Mesendoderm (in vitro differentiated cells): ENCODE measurements at places on chromosomes 7 and 10.
A peak's percentile ranks its signal among the peaks of the same experiment; 100 is the strongest.

GRCh38 chr7:157612664-157613561 lies 276.1 kb downstream of the DNAJB6 start:
- no peak for DNase-seq
- H3K27me3 ChIP-seq: no peaks in the 10 kb centered on the region
- no peaks in the 10 kb centered on the region for H3K4me1 ChIP-seq
- no peak overlapping the region for H3K27ac ChIP-seq

- H3K4me3 ChIP-seq: no peak overlapping the region
- H3K36me3 ChIP-seq: no peaks in the 10 kb centered on the region
- no peak overlapping the region for H3K27ac ChIP-seq
Measured at GRCh38 chr7:91082852-91083495, 181.3 kb upstream of the FZD1 start.

- H3K36me3 ChIP-seq: no peaks in the 10 kb centered on the region
- H3K4me3 ChIP-seq: no peak overlapping the region
- H3K4me1 ChIP-seq: no peaks in the 10 kb centered on the region
- no peaks in the 10 kb centered on the region for H3K27me3 ChIP-seq
- no peak for DNase-seq
Measured at GRCh38 chr7:101598986-101599771, 29.9 kb downstream of the MYL10 start.

- H3K27ac ChIP-seq: peak overlapping the region; percentile 81
- H3K36me3 ChIP-seq: no peaks in the 10 kb centered on the region
- peak; percentile 62 for DNase-seq
Measured at GRCh38 chr10:35874311-35875015, 232.4 kb upstream of the FZD8 start.

- no peaks in the 10 kb centered on the region for H3K27me3 ChIP-seq
- peak overlapping the region; percentile 75 for H3K4me3 ChIP-seq
- peaks cover 5% of the 10 kb centered on the region for H3K4me1 ChIP-seq
- H3K36me3 ChIP-seq: no peaks in the 10 kb centered on the region
- no peak overlapping the region for H3K27ac ChIP-seq
Measured at GRCh38 chr10:3068968-3069737, 1.8 kb downstream of the PFKP start.

- no peak overlapping the region for H3K4me3 ChIP-seq
- H3K27me3 ChIP-seq: no peaks in the 10 kb centered on the region
- H3K27ac ChIP-seq: no peak overlapping the region
- no peaks in the 10 kb centered on the region for H3K4me1 ChIP-seq
Measured at GRCh38 chr7:12436896-12437535, 33.4 kb upstream of the VWDE start.

DNA sequence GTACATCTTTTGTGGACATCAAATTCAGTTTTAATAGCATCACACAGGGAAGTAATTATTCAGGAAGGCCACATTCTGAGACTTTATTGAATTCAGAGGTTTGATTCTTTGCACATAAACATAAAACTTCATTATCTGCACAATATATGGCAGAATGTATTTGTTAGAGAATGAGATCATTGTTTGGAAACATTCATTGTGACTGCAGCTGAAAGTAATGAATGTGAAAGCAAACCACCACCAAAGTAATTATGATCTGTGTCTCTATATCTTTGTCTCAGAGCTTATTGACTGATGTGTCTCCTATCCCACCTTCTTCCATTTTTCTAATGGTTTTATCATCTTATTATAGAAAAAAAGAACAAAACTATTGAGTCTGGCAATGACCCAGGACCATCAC lies 340.9 kb upstream of the PCDH15 start:
- no peak overlapping the region for H3K4me3 ChIP-seq
- DNase-seq: no peak
- no peaks in the 10 kb centered on the region for H3K36me3 ChIP-seq

DNA sequence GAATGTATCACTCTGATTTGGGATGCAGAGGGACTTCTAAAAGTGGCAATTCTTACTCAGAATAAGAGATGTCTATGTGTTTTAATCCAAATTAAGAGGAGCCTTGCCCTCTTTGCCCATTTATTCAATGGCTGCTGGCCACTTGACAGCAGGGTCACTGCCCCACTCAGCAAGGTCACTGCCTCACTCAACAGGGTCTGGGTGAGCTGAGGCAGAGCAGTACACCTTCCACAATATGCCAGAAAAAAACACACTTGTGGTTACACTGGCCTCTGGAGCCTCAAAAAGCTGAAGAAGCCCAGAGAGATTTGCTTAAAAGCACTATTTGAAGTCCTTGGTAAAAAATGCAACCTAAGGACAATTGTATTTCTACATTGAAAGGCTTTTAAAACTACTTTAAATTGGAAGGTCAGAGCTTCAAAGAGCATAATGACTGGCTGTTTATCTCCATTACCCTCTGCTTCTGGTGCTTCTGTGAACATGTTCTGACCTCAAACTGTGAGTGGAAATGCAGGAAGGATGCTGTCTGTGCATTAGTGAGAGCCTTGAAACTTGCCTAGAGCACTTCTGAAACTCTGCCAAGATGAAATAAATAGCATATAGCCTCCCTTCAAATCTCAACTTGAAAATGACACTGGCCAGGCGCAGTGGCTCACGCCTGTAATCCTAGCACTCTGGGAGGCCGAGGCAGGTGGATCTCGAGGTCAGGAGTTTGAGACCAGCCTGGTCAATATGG lies 35.1 kb upstream of the WIPF3 start:
- H3K36me3 ChIP-seq: no peaks in the 10 kb centered on the region
- no peak overlapping the region for H3K27ac ChIP-seq
- no peak overlapping the region for H3K4me3 ChIP-seq
- no peaks in the 10 kb centered on the region for H3K27me3 ChIP-seq

- no peak for DNase-seq
- H3K36me3 ChIP-seq: peaks cover 4% of the 10 kb centered on the region
- peaks cover 2% of the 10 kb centered on the region for H3K4me1 ChIP-seq
Measured at GRCh38 chr7:101919363-101920115, 102.1 kb downstream of the CUX1 start.

- DNase-seq: no peak
- no peaks in the 10 kb centered on the region for H3K27me3 ChIP-seq
- no peaks in the 10 kb centered on the region for H3K36me3 ChIP-seq
- peaks cover 3% of the 10 kb centered on the region for H3K4me1 ChIP-seq
Measured at GRCh38 chr7:134757938-134758337, 21.5 kb upstream of the CALD1 start.

- H3K27me3 ChIP-seq: peaks cover 6% of the 10 kb centered on the region
- H3K27ac ChIP-seq: peak overlapping the region; percentile 36
- DNase-seq: no peak
- H3K36me3 ChIP-seq: no peaks in the 10 kb centered on the region
- no peak overlapping the region for H3K4me3 ChIP-seq
Measured at GRCh38 chr7:30472081-30472783, 6.4 kb downstream of the NOD1 start.

DNA sequence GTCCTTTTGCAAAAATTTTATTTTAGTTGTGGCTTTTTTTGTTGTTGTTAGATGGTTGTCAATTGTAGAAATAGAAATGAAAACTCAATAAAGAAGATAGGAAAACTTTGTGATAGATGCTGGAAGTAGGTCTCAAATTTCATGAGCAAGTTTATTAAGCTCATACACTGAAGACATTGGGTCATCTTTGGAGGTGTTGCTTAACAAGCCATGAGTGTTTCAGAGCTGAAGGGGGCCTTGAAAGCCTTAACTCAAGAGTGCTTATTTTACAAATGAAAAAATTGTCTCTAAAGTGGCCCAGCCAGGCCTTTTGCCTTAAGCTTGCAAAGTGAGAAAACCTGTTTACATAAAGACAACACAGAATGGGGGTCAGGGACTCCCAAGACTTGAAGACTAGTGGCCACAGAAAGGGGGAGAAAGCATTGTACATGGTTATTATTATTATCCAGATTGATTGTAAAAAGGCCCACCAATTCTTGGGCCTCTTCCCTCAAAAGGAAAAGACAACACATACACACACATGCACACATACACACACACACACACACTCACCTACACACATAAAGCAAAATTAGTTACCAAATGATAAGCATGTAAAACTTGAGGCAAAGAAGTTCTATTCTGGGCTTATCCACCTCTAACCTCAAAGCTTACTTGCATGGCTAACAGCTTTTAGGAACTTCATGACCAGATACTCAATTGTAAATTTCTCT lies 49.7 kb upstream of the GLCCI1 start:
- no peak overlapping the region for H3K27ac ChIP-seq
- no peaks in the 10 kb centered on the region for H3K36me3 ChIP-seq
- H3K27me3 ChIP-seq: peaks cover under 1% of the 10 kb centered on the region
- H3K4me1 ChIP-seq: peaks cover 3% of the 10 kb centered on the region

DNA sequence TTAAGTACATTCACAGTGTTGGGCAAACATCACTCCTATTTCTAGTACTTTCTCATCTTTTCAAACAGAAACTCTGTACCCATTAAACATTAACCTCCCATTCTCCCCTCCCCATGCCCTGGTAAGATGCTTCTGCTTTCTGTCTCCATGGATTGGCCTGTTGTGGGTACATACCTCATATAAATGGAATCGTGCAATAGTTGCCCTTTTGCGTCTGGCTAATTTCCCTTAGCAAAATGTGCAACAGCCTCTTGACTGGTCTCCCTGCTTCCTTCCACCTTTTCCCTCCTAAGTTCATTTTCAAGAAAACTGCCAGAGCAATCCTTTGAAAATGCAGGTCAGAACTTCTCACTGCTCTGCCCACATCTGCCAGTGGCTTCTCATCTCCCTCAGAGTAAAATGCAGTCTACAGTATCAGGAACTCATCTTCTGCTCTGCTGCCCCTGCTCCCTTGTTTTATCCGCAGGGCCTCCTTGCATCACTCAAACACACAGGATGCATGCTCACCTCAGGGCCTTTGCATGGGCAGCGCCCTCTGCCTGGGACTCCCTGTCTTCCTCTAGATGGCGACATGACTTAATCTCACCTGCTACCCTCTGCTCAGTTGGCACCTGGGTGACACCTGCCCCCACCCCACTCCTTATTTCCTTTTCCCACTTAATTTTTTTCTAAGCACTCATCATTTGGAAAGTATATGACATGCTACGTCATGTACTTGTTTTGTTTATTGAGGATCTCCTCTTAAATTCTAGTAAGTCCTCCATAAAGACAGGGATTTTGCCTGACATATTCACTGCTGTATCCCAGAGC lies 44.3 kb upstream of the ECHDC3 start:
- H3K27me3 ChIP-seq: no peaks in the 10 kb centered on the region
- peak; percentile 15 for DNase-seq
- no peak overlapping the region for H3K4me3 ChIP-seq

DNA sequence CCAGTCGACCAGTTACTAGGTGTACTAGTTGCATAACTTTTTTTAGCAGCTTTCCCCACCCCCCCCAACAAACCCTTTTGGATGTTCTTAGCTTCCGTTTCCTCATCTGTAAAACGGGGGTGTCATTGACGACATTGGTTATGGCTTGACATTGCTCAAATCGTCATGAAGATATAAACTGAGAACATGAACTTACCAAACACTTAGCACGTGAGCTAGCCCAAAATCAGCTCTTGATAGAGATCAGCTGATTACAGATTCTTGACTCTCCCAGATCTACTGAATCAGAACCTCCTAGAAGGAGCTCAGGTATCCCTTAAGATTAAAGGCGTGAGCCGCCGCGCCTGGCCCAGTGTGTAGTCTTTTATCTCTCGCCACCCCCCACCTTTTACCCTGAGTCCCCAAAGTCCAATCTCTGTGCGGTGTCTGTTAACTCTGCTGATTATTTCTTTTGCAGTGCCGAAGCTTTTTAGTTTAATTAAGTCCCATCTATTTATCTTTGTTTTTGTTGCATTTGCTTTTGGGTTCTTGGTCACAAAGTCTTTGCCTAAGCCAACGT lies 1.0 kb upstream of the GNA12 start:
- peaks cover 4% of the 10 kb centered on the region for H3K4me1 ChIP-seq
- DNase-seq: peak; percentile 67
- H3K4me3 ChIP-seq: no peak overlapping the region
- H3K36me3 ChIP-seq: no peaks in the 10 kb centered on the region
- H3K27me3 ChIP-seq: no peaks in the 10 kb centered on the region
- peak overlapping the region; percentile 82 for H3K27ac ChIP-seq

GRCh38 chr7:107085180-107085579 lies 40.7 kb downstream of the PRKAR2B start:
- H3K4me3 ChIP-seq: no peak overlapping the region
- H3K4me1 ChIP-seq: no peaks in the 10 kb centered on the region
- H3K27ac ChIP-seq: no peak overlapping the region

- no peaks in the 10 kb centered on the region for H3K36me3 ChIP-seq
- H3K4me3 ChIP-seq: no peak overlapping the region
- no peak overlapping the region for H3K27ac ChIP-seq
- H3K27me3 ChIP-seq: no peaks in the 10 kb centered on the region
- no peak for DNase-seq
- H3K4me1 ChIP-seq: no peaks in the 10 kb centered on the region
Measured at GRCh38 chr10:74293686-74294371, 142.8 kb downstream of the ADK start.

GRCh38 chr10:2948127-2948854 lies 119.1 kb upstream of the PFKP start:
- no peaks in the 10 kb centered on the region for H3K36me3 ChIP-seq
- no peaks in the 10 kb centered on the region for H3K4me1 ChIP-seq
- no peak overlapping the region for H3K4me3 ChIP-seq
- no peaks in the 10 kb centered on the region for H3K27me3 ChIP-seq

DNA sequence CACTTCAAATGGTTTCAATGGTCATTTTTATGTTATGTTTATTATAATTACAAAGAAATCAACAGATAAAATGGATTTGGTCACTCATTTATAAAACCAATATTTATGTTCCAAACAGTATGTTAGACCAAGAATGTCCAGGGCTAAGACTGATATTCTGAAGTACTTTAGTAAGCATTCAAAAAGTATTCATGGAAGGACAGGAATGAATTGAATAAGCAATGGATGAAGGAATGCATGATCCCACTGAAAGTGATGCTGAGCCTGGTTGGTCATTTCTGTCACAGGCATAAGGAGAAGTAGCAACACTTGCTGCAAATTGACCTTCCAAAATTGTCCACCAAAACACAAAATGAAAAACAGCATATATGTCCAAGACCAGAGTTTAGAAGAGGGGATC lies 189.0 kb upstream of the CELF2 start:
- no peaks in the 10 kb centered on the region for H3K27me3 ChIP-seq
- no peaks in the 10 kb centered on the region for H3K36me3 ChIP-seq
- no peak for DNase-seq
- H3K4me1 ChIP-seq: no peaks in the 10 kb centered on the region
- no peak overlapping the region for H3K4me3 ChIP-seq
- H3K27ac ChIP-seq: no peak overlapping the region

DNA sequence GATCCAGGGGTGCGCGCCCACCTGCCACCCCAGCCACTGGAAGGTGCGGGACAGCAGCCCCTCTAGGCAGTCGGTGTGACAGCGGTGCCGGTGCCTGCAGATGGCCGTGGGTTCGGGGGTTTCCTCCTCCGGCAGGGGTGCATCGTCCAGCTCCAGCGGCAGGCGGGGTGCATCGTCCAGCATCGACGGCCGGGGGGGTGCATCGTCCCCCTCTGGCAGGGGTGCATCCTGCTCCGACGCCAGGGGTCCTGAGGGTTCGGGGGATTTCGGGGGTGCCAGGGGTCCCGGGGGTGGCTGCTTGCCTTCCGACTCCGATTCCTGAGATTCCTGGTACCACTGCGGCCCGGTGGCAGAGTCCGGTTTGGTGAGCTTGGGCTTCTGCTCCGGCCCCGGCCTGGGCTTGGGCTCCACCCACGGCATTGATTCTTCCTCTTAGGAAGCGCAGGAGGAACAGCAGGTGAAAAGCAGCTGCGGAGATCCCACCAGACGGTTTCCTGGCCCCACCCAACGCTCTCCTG lies 90.2 kb upstream of the RAB18 start:
- no peak for DNase-seq
- H3K36me3 ChIP-seq: no peaks in the 10 kb centered on the region
- no peak overlapping the region for H3K4me3 ChIP-seq
- H3K4me1 ChIP-seq: no peaks in the 10 kb centered on the region
